ENCODE measurements at places on chromosomes 11 and 22.

DNA sequence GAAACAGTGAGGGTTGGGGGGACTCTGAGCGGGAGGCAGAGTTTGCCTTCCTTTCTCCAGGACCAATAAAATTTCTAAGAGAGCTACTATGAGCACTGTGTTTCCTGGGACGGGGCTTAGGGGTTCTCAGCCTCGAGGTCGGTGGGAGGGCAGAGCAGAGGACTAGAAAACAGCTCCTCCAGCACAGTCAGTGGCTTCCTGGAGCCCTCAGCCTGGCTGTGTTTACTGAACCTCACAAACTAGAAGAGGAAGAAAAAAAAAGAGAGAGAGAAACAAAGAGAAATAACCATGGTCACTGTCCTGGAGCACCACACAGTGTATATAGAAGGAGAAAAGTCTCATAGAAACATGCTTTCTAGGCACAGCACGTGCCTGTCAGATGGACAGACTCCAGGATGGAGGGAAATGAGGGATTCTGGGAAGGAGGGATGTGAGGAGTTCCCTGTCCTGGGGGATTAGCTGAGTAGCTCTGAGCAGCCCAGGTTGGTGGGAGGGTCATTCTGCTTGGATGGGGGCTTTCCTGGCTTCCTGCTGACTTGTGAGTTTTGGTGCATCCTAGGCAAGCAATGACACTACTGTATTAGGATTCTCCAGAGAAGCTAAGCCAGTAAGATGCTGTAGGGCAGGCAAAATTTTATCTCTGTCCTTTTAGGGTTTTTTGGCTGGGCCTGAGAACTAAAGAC, 3.1 kb downstream of the GSTP1 start:
- no peak for DNase-seq

- DNase-seq = peak; percentile 17
These were observed 411 bp upstream of the KIRREL3 start for GRCh38 chr11:127000981-127001380.

DNA sequence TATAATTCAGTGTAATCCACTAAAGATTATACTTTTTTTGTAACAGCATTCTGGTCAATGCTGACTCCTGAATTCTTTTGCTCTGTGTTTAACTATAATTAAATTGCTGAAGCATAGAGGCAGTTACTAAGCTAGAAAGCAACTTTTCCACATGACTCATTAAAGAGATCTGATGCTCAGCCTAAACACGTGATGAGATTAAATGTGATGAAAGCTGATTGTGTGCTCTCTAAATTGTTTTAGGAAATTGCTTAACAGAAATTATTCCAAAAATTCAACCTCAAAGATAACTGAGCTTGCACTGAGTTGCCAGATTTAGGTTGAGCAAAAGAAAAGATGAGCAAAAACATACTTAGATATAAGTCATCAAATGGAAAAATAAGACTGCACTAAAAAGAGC, 1033.6 kb downstream of the FAM181B start:
- DNase-seq = no peak

DNA sequence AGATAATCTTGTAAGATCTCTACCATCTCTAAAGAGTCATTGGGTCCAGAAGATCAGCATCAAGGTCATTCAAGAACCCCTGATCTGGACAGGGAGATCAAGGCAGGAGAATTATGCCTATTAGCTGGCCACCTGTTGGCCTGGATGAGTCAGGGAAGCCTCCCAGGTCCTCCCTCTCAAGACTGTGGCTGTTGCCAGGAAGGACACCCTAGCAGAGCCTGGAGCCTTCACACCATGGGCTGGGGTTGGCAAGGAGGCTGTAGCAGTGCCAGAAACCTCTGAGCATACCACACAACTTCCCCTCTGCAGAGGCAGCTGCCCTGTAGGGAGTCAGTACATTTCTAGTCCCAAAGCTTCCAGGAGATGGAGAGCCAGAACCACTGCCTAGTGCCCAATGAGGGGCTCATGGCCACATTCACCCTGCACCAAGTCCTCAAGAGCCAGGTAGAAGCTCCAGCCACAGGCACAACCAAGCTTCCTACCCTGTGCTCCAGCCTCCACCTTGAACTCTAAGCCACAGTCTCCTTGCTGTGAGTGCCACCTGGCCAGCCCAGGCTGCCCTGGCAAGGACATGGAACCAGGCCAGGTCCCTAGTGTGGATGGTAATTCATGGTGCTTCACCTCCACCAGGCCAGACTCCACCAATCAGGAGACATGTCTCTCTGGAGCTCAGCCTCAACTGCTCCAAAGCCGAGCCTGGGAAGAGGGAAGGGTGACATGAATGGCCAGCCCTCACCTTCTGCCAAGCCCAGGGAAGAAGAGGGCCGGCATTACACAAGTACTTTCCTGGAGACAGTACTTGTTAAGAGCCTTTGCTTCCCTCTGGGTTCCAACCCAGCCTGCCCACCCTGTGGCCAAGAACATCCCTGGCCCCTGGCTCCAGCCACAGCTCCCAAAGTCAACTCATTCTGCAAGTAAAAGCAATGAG, 124.3 kb downstream of the BUD13 start:
- DNase-seq = no peak

- DNase-seq = no peak
These were observed 1071.4 kb downstream of the JRKL start for GRCh38 chr11:97461044-97461880.

DNA sequence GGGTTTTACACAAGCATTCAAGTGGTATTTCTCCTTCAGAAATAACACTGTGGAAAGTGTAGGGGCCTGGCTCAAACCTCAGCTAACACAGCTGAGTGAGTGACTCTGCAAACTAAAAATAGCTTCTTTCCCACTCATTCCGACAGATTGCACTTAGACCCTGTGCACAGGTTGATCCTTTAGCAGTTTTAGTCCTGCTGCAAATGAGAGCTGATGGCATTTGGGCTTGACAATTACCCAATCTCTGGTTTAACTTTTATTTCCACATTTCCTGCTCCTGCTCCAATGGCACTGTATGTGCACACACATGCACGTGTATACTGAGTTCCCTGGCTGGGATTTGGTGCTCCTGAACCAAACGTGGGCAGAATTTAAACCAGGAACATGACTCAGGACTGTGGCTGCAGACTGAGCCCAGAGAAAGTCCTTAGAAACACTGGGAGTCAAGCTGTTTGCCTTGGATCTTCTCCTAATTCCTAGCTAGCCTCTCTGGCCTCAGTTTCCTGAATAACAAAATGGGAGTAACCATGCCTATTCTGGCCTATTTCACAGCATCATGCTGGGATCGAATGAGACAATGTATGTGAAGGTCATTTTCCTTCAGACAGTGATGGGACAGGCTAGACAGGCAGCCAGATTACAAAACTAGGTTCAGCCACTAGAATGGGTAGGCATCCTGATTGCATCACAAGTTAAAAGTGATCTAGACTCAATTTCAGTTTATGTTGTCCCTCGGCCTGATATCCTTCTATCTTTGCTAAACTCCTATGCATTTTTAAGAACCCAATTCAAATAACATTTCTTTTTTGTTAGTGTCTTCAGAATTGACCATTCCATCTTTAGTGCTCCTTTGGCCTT, 58.2 kb downstream of the SERGEF start:
- no peak for DNase-seq

GRCh38 chr11:109785714-109786113, 307.5 kb upstream of the ZC3H12C start:
- no peak for DNase-seq

DNA sequence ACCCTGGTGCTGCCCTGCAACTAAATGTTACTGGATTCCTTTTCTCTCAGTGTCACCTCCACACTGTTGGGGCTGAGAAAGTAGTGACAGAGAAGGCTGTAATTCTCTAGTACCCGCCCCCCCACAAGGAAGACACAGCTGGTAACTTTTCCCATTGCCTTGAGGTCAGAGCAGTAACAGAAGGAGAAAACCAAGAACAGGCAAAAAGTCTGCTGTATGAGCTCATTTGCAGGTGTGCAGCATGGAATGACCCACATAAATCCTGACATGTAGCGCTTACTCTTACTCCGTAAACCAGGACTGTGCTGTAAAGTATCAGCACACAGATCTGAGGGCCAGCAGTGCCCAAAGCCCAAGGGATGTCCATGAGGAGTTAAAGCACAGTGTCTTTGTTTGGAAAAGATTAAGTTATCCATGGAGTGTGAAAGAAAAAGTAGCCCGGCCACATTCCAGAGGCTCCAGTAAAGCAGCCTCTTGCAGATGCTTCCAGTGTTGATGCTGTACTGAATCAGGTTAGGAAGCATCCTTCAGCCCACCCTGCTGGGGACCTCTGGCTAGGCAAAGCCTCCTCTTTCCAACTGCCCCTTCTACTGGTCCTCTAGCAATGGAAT, 120.7 kb downstream of the PLEKHA7 start:
- DNase-seq = no peak

DNA sequence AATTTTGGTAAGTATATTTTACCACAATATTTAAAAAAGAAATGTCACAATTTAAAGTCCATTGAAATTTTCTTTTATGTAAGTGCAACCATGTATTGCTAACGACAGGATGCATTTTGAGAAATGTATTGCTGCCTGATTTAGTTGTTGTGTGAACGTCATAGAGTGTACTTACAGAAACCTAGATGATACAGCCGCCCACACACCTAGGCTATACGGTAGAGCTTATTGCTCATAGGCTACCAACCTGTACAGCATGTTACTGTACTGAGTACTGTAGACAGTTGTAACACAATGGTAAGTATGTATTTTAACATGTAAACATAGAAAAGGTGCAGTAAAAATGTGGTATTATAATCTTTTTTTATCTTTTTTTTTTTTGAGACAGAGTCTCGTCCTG, 48.1 kb downstream of the CBL start:
- no peak for DNase-seq

DNA sequence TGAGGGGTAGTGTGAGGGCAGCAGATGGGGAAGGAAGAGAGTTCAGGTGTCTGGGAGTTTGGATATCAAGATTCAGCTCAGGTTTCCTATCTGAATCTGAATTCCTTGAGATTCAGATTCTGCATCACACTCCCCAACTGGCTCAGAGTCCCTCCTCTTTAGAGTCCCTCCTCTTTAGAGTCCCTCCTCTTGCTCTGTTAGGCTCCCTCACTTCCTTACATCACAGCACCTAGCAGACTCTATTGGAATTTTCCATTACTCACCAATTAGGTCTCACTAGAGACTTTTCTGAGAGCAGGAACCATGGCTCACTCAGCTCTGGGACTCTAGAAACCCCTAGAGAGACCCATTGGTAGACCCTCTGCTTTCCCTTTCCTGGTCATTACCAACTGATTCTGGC, 303.4 kb upstream of the SYN3 start:
- no peak for DNase-seq

GRCh38 chr11:34585304-34585734, 35.6 kb upstream of the EHF start:
- DNase-seq = no peak

DNA sequence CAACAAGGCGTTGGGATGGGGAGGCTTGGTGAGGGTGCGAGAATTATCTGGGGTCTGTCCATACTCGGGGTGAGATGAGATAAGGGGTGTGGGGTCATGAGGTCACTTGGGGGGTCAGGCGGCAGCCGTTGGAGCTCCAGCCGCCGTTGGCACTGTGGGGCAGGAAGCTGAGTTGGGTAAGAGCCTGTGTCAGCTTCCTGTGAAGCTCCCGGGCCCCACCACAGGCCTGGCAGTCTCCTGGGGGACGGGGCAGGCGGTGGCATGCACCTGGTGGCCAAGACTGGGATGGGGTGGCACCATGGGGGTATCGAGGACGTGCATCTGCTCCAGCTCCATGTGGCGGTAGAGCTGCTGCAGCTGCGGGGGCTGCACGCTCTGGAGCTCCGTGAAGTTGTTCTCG, 7.1 kb upstream of the MYBPC3 start:
- DNase-seq = no peak

DNA sequence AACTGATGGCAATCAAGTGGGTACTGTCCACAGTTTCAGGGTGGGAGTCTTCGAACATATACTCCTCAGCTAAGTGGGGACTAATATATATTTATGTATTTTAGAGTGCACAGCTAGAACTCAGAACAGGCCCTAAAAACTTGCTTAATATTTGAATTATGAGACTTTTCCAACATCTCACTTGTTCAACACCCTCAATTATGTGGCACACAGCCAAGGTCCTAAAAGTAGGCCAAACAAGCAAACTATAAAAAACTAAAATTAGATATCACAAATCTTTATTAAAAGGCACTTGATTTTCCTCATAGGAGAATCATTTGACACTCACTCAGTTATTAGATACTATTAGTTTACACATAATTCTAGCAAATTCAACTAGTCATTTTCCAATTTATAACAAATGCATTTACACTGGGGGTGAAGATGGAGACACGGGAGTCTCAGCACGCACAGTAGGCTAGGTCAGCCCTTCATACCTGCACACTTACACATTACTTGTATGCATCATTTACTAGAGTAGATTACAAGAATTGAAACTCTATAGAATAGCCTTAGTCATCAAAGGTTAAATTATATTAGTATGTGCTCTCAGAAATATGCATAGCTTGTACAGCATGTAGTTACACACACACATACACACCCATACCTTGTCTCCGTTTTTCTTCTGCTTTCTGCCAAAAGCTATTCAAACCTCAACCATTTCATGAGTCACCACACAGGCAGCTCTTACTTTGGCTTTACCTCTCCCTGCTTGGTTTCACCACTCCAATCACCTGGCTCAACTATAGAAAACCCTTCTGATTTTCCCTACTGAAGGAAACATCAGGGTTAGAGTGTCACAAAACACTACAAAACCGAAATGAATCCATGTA, 171.5 kb downstream of the SBF2 start:
- DNase-seq = no peak

GRCh38 chr11:47886096-47886495, 37.9 kb upstream of the NUP160 start:
- DNase-seq = no peak

DNA sequence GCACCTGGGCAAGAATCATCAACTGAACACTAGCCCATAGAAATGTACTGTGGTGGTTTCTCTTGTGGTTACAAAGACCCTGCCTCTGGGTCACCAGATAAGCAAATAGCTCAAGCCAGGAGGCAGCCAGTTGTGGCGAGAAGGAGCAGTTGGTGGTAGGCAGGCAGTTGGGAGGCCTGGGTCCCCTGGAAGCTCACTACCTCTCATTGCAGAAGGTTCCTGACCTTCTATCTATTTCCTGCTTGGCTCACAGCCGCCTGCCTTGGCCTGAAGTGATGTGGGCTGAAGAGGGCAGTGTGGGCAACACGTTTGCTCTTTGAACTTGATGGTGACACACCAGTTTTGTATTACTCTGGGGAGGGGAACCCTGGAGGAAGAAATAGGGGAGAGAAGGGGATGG, 34.7 kb downstream of the NECTIN1 start:
- DNase-seq = no peak

GRCh38 chr11:69906453-69906907, 87.3 kb upstream of the FGF3 start:
- DNase-seq = no peak

- DNase-seq = no peak
These were observed 38.9 kb downstream of the LIMK2 start for GRCh38 chr22:31250740-31251600.

DNA sequence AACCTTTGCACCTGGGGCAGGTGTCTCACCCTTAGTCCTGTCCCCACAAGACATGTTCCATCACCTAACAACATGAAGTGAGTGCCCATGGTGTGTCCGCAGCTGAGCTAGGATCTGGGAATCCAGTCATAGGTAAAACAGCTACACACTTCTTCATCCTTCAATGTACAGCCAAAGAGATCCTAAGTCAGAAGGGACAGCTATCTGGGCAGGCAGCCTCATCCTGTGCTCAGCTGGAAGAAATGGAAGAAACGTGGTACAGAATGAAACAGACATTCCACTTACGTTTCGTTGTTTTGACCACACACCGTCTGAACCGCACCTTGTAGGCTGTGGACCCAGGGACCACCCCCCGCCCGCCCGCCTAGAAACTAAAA, 30.8 kb downstream of the PDGFB start:
- no peak for DNase-seq

GRCh38 chr11:62127426-62127825, 3.6 kb downstream of the INCENP start:
- DNase-seq = no peak
